ENCODE measurements at places on chromosomes 4 and X. TPM values are rescaled to one million over a fixed set of nuclear protein-coding genes. Genes with fewer than 3 reads are reported as not detected.

The USP11 gene
- 101 TPM for total RNA-seq

- DNase-seq = no peak
These were observed 4.6 kb downstream of the RAB33A start for GRCh38 chrX:130176354-130176776.

- DNase-seq = no peak
These were observed 54.5 kb upstream of the INPP4B start for GRCh38 chr4:142900622-142901021.

GRCh38 chr4:168784786-168785461 is 225.1 kb downstream of the CBR4 start:
- no peak for DNase-seq

GRCh38 chr4:94877973-94878372 is 120.2 kb downstream of the BMPR1B start:
- no peak for DNase-seq

GRCh38 chr4:157590679-157591078 is 370.2 kb downstream of the GRIA2 start:
- DNase-seq = no peak

- DNase-seq = no peak
These were observed 43.2 kb downstream of the GALNT7 start for GRCh38 chr4:173211838-173212237.

The MTNR1A gene
- total RNA-seq = not detected
